ENCODE measurements at places on chromosomes 1 and 21.

- DNase-seq = no peak
These were observed 1612.7 kb downstream of the AMY1C start for GRCh38 chr1:105362438-105362837.

DNA sequence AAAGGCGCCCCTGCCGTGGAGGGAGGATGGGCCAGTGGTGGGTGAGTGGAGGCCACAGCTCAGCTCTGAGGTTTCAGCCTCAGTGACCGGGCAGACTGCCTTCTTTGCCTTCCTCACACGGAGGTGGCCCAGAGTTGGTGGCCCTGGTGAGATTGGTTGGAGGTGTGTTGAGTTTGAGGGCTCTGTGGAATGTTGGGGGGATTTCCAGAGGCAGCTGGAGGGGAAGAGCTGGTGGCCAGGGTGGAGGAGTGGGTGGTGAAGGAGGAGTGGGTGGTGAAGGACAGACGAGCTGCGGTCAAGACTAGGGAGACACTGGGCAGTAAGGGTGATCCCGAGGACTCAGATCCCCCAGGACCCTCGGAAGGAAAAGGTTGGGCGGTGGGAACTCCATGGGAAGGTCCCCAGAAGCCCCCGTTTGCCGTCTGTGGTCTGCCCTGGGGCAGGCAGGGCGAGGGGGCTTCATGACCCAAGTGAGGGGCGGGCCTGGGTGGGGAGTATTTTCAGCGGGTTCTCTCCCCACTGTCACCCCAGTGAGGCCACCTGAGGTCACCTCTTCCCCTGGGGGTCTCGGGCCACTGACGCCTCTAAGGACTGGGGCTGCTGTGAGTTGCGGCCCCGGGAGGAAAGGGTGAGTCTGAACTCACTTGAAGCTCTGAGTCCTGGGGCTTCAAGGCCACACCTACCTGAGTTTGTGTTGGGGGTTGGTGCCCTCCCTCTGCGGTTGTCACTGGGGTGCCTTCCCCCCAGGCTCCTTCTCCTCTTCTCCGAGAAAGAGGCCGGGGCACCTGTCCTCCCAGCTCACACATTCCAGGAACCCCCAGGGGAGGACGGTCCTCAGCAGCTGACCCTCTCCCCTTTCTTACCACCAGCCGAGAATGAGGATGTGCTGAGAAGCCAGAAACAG, 22.7 kb upstream of the PIK3CD start:
- peak; percentile 84 for DNase-seq

DNA sequence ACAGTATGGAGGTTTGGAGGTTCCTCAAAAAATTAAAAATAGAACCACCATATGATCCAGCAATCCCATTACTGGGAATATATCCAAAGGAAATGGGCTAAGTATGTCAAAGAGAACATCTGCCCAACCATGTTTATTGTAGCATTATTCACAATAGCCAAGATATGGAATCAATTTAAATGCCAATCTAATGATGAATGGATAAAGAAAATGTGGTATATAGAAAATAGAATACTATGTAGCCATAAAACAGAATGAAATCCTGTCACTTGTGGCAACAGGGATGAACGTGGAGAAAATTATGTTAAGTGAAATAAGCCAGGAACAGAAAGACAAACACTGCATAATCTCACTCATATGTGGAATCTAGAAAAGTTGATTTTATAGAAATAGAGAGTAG, 201.7 kb upstream of the AJAP1 start:
- no peak for DNase-seq

DNA sequence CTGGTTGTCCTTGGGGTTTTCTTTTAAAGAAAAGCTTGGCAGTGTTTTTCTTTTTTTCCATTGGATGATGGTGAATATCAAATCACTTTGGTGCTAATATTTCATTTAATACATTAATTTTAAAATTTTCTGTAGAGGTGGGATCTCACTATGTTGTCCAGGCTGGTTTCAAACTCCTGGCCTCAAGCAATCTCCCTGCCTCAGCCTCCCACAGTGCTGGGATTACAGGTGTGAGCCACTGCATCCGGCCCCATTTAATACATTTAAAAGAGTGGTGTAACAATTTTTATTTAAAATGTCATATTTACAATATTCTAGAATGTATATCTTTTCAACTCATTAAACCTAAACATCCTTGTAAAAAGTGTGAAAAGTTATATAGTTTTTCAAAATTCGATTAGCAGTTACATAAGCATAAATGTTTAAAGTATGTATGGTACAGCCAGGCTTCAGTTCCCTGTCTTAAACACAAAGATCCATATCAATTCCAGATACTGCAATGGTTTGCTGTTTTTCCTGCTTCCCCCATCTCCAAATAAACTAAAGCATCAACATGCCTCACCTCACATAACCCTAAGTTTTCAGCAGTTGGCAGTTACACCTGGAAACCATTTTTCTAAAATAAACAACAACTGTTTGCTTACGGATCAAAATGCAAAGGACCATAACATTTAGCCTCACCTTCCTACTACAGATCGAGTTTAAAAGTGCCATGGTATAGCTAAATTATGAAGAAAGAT, 8.9 kb upstream of the LGALS8 start:
- no peak for DNase-seq

DNA sequence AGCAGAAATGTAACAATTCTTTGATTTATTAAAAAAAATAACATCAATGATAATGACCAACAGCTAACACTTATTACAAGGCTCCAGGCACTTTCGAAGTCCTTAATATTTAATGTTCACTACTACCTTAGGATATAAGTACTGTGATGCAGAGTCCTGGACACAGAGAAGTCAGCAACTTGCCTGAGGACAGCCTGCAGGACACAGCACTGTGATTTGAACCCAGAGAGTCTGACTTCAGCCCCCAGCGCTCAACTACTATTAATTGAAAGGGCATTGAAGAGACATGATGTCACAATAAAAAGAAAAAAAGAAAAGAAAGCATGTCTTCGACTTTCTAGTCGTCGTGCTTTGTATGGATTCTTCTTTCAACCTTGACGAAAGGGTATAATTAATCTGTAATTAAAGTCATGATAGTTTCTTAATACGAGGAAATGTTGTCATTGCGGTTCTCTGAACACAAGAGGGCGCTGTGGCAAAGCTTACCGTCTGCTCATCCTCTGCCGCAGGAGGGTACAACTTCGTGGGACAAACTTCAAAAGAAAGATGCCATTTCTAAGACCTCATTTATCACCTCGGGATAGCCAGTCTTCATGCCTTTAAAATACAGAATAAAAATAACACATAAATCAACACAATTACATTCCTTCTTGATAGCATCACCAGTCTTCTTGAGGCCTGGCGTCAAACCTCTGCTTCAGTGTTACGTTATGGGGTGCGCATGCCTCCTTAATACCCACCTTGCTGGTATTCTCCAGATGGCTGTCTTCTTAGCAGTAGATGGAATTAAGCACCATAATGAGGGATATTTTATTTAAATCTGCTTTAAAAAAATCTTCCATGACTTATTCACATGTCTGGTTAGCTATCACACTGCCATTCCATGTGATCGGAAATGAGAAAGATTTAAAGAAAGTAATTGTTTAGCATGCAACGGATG, 240.1 kb downstream of the DISC1 start:
- DNase-seq = no peak

DNA sequence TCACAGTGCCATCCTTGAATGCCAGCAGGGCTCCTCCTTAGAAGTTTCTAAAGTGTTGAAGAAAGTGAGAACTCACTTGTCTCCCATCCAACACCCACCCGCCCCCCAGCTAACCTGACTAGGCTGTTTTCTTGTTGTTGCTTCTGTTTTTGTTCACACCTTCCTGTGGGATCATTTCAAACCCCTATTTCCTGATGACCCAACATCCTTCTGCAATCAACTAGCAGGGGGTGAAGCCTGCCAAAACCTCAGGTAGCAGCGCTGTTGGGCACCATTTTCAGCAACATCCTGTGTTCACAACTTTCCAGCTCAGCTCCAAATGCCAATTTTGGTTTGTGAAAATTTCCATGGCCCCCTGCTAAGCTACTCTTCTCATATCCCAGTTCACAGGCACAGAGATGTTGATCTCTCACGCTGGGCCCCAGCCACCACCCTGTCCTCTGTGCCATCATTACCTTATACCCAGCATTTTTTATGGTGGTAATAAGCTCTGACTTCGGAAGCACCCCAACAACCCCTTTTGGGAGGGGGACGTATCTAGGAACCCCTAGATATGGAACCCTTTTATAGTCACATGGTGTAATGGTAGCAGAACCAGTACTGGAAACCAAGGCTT, 41.4 kb downstream of the CDC7 start:
- no peak for DNase-seq

- no peak for DNase-seq
These were observed 62.5 kb downstream of the TGFB2 start for GRCh38 chr1:218407630-218408029.

- DNase-seq = no peak
These were observed 500.6 kb downstream of the DISC1 start for GRCh38 chr1:232127190-232127589.

GRCh38 chr21:29538115-29538514, 239.4 kb downstream of the BACH1 start:
- no peak for DNase-seq

DNA sequence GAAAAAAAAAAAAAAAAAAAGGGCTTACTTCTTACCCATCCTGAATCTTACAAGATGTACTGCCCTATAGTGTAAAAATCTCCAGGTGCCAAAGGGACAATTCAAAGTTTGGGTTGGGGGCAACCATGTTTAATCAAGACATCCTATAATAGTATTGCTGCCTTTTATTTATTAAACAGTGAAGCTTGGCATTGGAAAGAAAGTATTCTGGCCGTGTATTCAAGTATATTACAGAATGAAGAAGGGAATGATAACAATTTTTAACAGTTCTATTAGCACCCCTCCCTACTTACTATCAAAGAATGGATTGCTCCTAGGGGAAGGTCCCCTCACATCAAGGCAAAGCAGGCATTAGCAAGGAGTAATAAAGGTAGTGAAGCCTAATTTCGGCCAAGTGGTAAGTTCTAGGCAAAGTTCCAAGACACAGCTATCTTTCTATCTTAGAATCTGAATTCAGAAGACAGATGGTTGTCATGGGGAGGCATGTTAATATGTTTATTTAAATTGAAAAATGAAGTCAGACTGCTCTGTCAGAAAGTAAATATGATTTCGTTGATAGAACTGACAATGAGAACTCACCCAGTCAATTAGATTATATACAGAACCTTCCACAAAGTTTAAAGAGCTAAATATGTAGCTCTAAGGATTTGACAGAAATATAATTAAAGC, 24.6 kb downstream of the ST7L start:
- DNase-seq = no peak
